ENCODE measurements at places on chromosomes 12 and 14. TPM values are rescaled to one million over a fixed set of nuclear protein-coding genes. Genes with fewer than 3 reads are reported as not detected.

DNA sequence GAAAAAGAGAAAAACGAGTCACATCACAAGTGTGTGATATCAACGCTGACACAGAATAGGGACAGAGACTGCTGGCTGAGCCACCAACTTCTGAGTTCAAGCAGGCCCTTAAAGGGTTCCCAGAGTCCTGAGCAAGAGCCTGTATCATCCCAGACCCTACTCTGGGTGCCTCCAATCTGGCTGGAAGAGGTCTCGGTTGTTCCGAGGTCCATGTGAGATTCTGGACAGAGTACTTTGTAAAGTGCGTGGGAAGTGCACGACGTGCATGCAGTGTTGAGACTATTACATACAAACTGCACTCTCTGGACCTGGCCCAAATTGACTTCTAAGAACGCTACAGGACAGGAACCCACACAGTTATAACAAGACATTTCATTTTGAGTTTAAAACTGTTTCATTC is 40.6 kb downstream of the MOK start:
- no peak for DNase-seq

The MED13L gene
- 186 TPM for total RNA-seq

The PPFIBP1 gene
- 103 TPM for total RNA-seq

- DNase-seq, result no peak
These were observed 53.5 kb downstream of the IRF2BPL start for GRCh38 chr14:76975051-76975450.

- peak; percentile 21 for DNase-seq
These were observed 204.8 kb downstream of the NUAK1 start for GRCh38 chr12:105933671-105934665.

DNA sequence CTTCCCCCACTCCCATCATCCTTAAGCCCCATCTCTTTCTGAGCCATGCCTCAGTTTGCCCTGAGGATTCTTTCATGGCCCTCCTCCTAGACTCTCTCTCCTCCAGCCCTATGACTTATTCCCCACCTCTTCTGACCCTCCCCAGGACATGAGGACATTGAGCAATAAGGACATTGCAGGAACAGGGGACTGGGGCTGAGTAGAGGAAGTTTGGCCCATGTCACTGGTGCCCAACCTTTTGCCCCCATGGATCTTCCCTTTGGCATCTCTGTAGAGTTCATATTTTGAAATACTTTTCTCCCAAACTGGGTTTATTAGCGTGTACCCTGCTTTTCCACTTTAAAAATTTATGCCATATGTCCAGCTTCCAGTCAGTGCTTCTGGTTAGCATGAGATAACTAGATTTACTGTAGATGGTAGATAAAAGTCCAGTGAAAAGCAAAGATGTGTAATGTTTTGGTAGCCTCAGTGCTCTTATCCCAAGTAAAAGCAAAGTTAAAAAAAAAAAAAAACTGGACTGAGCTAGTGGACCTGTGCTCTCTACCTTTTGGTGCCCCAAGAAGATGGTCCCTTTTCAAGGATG is 6.1 kb upstream of the LRP1-AS start:
- DNase-seq, result no peak

- no peak for DNase-seq
These were observed 55.0 kb downstream of the AP5M1 start for GRCh38 chr14:57323721-57324120.

GRCh38 chr12:46660719-46661109 is 165.1 kb downstream of the SLC38A4 start:
- no peak for DNase-seq

DNA sequence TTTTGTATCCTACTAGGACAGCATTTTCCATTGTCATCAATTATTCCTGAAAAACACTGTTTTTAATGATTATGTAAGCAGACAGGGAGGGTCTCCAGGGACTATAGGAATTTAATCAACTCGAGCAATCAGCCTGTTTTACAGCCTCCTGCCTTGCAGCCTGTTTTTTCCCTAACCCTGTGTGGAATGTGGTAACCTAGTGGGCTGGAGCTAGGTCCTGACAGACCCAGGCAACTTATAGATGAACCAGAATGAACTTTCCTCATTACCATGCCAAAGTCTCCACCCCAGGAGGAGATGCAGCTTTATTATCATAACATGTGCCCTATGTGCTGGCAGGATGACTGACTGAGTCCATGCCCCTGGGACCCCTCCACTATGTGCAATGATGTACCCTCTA is 375.1 kb downstream of the BMP4 start:
- no peak for DNase-seq

The GRIP1 gene
- total RNA-seq, result 0.28 TPM

- no peak for DNase-seq
These were observed 12.2 kb downstream of the STAB2 start for GRCh38 chr12:103599274-103599673.

- no peak for DNase-seq
These were observed 1.3 kb upstream of the ARHGAP5 start for GRCh38 chr14:32075672-32076277.

GRCh38 chr12:104516821-104517220 is 60.1 kb downstream of the CHST11 start:
- no peak for DNase-seq

The MEG3 gene
- 127 TPM for total RNA-seq

The ARHGAP9 gene
- 32.5 TPM for total RNA-seq

DNA sequence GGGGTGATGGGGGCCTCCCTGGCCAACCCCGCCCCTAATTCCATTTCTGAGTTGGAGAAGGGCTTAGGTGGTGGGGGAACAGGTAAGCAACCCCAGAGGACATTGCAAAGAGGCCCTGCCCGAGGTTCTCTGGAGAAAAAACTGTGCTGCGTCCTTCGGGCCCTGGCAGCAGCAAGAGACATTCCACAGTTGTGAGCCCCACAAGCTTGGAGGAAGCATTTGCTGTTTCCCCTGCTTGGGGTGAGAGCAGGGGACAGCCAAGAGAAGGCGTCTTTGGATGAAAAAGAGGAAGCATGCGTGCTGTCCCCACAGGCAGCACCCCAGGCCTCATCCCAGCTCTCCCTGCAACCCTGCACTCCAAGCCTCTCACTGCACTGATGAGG is 1.3 kb downstream of the BDKRB2 start:
- no peak for DNase-seq

- DNase-seq, result no peak
These were observed 17.6 kb downstream of the MBIP start for GRCh38 chr14:36302823-36303222.

The CACNA2D4 gene
- 8.7 TPM for total RNA-seq

- DNase-seq, result peak; percentile 61
These were observed 33.4 kb upstream of the TXNRD1 start for GRCh38 chr12:104182144-104182543.

GRCh38 chr14:73467377-73467776 is 9.0 kb upstream of the NUMB start:
- no peak for DNase-seq

DNA sequence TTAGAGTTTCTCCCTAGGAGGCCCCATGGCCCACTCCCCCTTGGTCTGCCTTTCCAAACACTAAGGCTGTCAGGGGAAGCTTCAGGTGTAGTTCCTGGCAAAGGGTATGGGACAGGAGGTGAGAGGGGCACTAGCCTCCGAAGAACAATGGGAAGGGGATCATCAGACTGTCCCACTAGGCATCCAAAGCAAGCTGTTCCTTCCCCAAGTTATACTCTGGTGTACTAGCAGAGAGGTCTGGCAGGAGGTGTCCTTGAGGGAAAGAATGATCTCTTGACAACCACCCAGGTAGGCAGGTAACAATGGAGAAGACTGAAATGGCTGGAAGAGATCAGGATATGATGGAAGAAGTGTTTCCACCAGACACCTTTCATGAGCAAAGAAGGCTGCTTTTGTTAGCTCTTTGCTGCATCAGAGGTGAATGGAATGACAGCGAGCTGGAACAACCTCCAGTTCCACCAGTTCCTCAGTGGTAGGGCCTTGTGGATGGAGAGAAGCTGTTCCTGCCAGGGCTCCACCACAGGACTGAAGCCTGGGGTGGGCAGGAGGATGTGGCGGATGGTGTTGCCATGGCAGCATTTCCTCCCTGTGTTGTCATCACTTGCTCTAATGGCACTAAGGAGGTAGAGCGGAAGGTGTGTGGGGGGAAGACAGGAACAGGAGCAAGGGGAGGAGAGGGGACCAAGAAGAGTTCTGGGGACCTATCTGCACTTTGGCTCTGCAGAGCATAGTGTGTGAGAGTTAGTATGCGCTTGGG is 2.3 kb upstream of the AGAP2 start:
- no peak for DNase-seq

GRCh38 chr12:119157978-119158377 is 20.8 kb upstream of the HSPB8 start:
- DNase-seq, result no peak

- DNase-seq, result no peak
These were observed 1.3 kb downstream of the RNASE7 start for GRCh38 chr14:21043387-21043973.

DNA sequence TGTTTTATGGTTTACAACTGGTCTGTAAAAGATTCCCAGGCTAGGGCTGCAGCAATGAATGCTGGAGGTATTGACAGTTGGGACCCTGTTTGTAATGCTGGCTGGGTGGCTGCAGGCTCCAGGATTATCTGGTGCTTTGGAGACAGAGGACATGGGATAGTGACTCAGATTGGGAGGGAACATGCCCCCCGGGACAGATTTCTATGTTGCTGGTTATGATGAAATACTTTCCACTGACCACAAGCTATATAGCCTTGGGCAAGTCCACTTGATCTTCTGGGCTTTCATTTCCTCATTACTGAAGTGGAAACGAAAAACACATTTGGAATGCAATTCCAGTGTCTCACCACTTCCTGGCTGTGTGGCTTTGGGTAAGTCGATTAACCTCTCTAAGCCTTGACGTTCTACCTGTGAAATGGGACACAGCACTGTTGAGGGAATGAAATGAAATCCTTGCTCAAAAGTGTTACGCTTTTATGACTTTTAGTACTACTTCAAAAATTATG is 6.3 kb upstream of the TPCN1 start:
- DNase-seq, result no peak

GRCh38 chr14:99947695-99948094 is 117.5 kb upstream of the EVL start:
- DNase-seq, result no peak

DNA sequence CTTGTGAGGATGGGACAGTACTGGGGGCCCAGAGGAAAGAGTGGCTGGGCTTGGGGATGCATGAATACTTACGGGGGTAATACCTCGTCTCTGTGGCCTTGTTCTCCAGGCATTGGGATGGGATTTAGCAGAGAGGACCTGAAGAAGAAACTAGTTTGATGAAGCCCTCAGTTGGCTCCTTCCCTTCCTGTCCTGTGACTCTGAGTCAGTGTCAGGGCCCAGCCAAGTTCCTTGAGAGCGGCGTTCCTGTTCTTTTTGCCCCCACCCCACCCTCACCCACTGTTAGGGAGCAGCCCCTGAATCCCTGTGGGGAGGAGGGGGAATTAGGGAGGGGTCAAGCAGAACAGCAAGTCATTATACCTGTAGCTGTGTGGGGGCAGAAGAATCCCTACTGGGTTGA is 5.2 kb upstream of the LRP1-AS start:
- no peak for DNase-seq

DNA sequence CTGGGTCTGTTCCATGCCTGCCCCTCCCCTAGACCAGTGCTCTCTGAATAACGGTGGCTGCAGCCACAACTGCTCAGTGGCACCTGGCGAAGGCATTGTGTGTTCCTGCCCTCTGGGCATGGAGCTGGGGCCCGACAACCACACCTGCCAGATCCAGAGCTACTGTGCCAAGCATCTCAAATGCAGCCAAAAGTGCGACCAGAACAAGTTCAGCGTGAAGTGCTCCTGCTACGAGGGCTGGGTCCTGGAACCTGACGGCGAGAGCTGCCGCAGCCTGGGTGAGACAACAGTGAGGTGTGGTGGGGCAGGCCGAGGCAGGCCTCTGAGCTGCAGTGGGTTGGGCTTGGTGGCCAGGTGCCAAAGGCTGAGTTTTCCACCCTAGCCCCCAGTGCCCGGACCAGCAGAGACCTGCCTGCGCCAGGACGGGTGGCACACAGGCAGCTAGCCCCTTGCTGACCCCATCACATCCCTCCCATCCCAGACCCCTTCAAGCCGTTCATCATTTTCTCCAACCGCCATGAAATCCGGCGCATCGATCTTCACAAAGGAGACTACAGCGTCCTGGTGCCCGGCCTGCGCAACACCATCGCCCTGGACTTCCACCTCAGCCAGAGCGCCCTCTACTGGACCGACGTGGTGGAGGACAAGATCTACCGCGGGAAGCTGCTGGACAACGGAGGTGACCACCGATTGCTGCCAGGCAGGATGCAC is 28.2 kb upstream of the LRP1-AS start:
- peak; percentile 62 for DNase-seq

GRCh38 chr12:24954261-24954660 is 5.4 kb upstream of the BCAT1 start:
- DNase-seq, result no peak

DNA sequence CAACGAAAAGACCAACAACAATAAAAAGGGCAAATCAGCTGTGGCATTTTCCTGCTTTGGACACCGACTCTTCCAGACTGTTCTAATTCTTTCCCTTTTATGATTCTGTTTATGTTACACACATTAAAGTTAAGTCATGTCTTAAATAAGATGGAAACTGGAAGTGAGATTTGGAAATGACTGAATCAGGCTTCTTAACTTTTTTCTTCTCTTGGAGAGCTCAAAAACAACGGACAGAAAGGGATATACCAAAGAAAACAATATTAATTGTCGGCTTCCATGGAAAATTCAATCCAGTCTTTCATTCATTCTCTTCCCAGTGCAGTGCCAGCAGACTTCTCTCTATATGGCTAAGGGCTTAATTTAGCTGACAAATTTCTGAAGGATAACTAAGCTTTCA is 214.9 kb upstream of the DDHD1 start:
- DNase-seq, result no peak

DNA sequence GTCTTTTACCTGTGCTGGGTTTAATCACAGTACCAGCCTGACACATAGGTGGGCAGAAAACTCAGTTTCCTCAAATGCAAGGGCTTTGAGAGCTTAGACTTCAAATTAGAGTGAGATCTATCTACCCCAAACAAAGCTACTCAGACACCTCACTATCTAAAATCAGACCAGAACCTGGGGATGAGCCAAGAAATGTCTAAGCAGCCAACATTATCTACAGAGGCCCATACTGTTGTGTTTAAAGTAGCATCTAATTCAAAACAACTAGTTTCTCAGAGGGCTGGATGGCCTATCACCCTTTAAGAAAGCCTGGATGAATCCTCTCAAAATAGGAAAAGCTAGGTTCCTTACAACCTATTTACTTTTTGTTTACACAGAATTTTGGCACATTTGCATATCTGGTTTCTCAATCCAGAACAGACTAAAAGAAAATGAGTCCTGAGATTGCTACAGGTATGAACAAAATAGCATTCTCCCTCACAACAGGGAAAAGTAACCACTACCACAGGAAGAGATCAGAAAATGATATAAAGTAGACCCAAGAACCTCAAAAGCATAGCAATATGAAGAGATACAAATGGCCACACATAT is 142.4 kb downstream of the ZFP36L1 start:
- DNase-seq, result no peak

DNA sequence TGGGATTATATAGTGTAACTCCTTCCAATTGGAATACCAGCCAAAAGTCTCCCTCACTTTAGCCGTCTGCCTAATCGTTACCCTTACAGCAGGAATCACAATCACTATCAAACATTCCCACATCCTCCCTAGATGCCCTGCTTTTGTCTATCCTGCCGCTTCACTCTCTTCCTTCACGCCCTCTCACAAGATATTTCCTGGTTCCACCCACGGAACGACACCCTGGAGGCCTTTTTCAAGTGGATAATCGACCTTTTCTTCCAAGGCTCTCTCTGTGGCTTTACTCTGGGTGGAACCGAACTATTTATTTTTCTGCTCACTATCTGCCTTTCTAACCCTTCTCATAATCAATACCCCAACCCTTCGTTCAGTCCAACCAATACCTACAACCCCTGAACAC is 58.9 kb downstream of the MOK start:
- DNase-seq, result no peak

The EXOC3L4 gene
- not detected for total RNA-seq
